ENCODE measurements at places on chromosomes 4 and X.
A peak's percentile ranks its signal among the peaks of the same experiment; 100 is the strongest.

- DNase-seq, result no peak
Observed at GRCh38 chrX:12548746-12549145, 242.5 kb upstream of the PRPS2 start.

DNA sequence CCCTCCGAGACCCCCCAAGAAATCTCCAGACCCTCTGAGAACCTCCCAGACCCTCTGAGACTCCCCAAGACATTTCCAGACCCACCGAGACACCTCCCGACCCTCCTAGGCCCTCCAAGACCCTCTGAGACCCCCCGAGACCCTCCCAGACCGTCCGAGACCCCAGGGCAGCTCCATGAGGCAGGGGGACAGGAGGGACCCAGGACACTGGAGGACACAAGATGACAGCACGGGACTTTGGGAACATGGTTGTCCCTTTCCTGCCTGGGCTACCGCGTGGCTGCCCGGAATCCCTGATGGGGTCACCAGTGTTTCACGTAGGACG lies 10.3 kb downstream of the CTBP1 start:
- peak; percentile 5 for DNase-seq

GRCh38 chr4:72357908-72358307 lies 211.1 kb downstream of the ADAMTS3 start:
- DNase-seq, result no peak

GRCh38 chr4:1096841-1097240 lies 16.5 kb downstream of the RNF212 start:
- DNase-seq, result no peak

DNA sequence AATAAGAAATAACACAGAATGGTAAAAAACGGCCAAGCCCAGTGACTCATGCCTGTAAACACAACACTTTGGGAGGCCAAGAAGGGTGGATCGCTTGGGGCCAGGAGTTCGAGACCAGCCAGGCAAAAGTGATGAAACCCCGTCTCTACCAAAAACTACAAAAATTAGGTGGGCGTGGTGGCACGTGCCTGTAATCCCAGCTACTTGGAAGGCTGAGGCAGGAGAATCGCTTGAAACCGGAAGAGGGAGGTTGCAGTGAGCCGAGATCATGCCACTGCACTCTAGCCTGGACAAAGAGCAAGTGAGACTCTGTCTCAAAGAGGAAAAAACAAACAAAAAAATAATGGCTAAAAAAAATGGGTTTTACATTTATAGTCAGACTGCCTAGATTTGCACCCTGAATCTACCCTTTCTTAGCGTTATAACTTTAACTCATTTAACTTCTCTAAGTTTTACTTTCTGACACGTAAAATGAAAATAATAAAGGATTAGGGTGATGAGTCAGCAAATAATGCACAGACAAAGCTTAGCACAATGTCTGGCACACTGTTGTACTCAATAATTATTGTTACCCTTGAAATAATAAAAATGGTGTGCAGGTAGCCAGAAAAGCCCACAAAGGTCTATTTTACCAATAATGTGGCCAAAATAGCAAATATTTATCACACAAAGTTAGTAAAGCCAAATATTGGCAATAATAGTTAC lies 55.0 kb downstream of the ATP11C start:
- DNase-seq, result no peak

GRCh38 chrX:13899607-13900006 lies 82.7 kb upstream of the GPM6B start:
- DNase-seq, result no peak

DNA sequence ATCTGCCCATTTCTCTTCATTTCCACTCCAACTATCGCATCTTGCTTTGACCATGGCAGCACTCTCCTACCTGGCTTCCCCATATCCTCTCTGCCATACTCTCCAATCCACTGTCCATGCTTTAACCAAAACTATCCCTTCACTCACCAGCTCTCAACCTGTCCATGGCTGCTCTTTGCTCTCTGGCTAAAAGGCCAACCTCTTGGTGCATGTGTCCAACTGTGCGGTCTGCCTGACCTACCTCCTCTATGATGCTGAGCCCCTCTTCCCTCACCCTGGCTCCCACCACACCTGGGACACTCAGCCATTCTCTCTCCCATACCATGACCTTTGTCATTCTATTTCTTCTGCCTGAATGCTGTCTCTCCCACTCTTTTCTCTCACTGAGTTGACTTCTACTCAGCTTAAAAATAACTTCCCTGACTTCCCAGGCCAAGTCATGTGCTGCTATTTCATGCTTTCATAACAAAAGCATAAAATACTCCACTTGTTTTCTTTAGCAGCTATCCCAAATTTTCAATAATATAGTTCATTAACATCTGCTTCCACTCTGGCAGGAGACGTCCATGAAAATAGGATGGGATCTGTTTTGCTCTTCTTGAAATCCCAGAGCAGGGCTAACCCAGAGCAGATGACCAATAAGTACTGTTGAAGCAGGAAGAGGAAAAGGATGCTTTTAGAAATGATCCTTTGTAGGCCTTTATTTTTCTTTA lies 29.8 kb upstream of the KLF3 start:
- no peak for DNase-seq

- no peak for DNase-seq
Observed at GRCh38 chrX:10931976-10932375, 179.2 kb upstream of the HCCS start.

GRCh38 chr4:42915484-42915883 lies 23.0 kb downstream of the GRXCR1 start:
- no peak for DNase-seq

GRCh38 chrX:101693476-101693875 lies 33.8 kb upstream of the ARMCX2 start:
- no peak for DNase-seq

- DNase-seq, result no peak
Observed at GRCh38 chr4:188387179-188387791, 248.0 kb downstream of the TRIML1 start.

GRCh38 chrX:17606231-17606630 lies 131.1 kb upstream of the SCML1 start:
- no peak for DNase-seq

DNA sequence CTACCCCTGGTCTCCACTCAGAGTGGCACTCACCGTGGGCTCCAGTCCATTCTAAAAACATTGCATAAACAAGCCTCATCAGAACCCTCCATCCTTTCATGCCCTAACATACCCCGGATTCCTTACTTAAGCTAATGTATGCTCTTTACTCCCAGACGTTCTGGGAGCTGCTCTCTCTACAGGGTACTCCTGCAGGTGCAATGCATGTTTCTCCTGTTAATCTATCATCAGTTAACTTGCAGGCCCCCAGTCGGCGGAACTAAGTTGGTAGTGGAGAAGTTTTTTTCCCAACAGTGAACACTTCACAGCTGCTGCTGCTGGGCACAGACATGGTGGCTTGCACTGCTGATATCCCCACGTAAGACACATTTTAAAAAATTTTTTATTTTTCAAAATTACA lies 161.6 kb upstream of the FAT1 start:
- no peak for DNase-seq

DNA sequence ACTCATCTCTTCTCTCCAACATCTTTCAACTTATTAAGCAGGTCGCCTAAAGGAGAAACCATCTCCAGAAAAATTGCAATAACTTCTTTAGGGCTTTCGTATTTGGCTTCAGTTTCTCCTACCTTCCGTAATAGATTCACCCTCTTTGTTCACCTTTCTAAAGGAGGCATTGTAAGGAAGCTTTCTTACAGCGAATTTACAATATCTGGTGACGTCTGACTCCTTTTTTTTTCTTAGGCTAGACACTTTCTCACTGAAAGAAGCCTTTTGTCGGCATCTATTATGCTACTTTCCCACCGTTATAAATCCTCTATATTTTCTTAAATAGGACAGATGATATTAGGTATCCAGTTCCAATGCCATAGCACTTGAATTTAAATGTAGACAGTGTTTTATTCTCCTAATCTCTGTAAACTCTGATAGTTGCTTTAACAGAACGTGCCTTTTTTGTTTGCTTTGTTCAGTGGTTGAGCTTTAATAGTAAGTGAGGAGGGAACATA lies 302.4 kb downstream of the IL1RAPL1 start:
- no peak for DNase-seq

GRCh38 chr4:91113130-91113706 lies 986.0 kb downstream of the CCSER1 start:
- no peak for DNase-seq

DNA sequence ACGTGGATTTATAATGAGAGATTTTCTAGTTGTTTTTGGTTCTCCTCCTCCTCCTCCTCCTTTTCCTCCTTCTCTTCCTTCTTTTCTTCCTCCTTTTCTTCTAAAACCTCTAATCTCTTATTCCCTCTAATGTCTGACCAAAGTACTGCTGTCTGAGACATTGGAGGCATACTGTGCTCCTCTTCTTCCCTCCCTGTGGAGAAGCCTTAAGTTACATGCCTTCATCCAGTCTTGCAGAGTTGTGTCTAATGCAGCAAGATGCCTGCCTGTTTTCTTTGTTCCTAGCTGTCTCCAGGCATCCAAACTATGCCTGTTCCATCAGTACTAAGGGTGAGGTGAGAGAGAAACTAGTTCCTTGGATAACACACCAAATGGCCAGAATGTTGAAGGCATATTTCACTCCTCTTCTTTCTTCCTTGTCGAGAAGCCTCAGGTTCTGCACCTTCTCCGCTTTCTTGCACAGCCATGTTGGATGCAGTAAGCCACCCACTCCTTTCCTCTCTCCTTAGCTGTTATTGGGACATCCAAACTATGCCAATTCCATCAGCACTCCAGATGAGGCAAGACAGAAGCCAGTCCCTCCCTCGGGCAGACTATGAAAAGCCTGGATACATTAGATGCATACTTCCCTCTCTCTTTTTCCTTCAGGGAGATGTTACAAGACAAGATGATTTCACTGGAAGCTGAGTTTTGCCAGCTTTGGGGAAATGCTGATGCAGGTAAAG lies 285.7 kb upstream of the TRAM1L1 start:
- DNase-seq, result no peak

DNA sequence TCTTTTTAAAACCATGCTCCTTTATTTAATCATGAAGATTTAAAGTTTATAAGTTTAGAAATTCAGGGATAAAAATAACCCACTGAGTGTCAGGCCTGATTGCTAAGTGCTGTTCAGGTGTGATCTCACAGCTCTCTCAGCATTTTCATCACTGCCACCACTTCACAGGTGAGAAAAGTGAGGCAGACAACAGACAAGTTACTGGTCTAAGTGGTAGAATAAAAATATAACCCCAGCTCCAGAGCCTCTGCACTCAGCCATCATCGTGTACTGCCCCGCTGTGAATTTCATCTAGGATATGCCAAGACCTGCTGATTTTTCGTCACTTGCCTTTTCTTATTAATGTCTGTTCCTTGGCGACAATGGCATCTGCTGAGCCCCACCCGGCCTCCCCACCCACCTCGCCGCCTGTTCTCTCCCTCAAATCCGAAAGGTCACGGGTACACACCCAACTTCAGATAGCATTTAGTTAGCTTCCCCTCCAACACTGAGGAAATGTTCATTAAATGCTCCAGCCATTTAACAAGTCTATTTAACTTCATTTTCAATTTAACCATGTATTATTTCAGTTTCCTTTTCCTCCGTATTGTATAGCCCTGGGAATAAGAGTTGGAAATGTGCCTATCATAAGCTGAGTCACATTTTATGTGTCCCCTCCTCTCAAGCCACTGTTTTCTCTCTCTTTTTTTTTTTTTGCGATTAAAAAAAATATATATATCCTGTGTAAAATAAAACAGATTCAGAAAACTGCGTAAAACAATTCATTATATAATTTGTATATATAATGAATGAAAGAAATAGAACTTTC lies 236.5 kb downstream of the CBR4 start:
- no peak for DNase-seq

DNA sequence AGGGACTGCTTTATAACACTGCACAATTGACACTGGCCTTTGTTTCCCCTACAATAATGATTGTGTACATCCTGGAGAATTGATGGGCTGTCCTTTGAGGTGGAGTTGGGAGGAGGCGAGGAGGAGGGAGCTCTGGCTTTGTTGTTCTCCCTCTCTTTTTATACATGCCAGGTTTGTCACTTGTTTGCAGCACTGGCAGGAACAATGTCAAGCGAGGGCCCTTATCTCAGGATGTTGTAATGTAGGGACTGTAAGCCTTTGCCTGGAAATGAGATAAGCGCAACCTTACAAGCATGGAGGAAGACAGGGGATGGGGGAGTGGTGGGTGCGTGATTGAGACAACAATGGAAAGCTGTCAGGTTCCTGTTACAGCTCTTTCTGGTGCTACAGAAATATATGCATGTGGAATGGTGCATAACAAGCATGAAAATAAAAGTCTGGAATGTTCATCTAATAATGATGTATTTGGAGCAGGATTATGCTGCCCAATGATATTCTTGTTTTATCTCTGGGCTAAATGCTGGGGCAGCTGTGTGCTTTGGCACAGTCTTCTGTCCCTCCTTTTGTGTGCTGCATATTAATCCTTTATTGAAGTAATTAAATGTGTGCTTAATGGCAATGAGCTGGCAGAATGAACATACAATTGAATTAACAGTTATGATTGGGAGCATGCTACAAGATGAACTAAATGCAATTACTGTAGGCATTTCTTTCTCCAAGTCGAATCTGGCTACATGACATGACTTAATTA lies 294.4 kb downstream of the GPAT3 start:
- DNase-seq, result no peak

- no peak for DNase-seq
Observed at GRCh38 chrX:136063340-136064079, 78.3 kb downstream of the SLC9A6 start.

GRCh38 chrX:38282049-38282448 lies 45.3 kb downstream of the RPGR start:
- no peak for DNase-seq

GRCh38 chr4:77927991-77928925 lies 65.6 kb downstream of the MRPL1 start:
- DNase-seq, result no peak

DNA sequence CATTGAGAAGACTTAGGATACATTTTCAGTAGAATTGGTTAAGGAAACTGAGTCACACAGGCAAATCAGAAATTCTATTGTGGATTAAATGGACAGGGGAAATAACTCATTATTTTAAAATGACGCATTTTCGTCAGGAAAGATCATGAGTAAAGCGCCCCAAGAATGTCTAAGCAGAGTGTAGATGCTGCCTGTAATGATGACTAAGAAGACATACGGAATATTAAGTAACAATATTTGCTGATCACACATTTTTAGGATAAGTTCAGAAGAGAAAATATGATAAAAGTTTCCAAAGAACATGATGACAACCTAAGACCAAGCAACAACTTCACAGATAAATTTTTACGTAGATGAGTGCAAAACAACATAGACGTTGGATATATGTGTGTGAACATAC lies 596.3 kb upstream of the TENM3 start:
- no peak for DNase-seq

DNA sequence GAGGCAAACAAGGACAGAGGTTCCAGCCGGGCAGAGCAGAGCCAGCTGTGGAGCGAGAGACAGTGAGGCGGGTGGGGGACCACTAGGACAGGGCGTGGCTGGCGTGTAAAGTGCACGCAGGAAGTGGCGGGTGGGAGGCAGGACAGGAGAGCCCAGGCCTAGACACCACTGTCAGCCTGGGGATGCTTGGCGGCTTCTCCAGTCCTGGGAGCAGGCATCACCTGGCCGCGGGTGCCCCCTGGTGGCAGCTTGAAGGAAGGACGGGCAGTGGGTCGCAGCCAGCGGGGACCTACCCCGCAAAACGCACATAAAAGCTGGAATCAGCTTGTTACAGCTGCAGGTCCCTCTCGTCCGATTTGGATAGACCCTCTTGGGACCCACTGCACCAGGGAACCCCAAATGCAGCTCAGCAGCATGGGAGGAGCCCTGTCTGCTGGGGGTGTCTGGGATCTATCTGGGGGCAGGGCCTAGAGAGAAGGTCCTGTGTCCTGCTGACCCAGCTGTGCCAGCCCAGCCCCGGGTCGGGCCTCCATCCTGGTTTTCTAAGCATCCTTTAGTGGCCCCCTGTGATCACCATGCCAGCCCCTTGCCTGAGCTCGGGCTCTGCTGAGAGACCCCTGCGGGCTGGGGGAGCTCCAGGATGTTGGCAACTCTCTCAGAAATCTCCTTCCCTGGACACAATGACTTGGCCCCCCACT lies 57.7 kb downstream of the WFS1 start:
- peak; percentile 79 for DNase-seq

Data from activated CD8-positive, alpha-beta memory T cell treated with anti-CD3 and anti-CD28 coated beads, Interleukin-2, amount 50 U/mL, for 4 hours (primary cell).